ENCODE measurements at places on chromosomes 4 and X. TPM values are rescaled to one million over a fixed set of nuclear protein-coding genes. Genes with fewer than 3 reads are reported as not detected.

- no peak for DNase-seq
These were observed 29.3 kb upstream of the UGT2B7 start for GRCh38 chr4:69066945-69067344.

CCKAR gene
- total RNA-seq: 0.15 TPM

GRCh38 chr4:27278615-27279375 is 418.2 kb downstream of the STIM2 start:
- peak; percentile 10 for DNase-seq

MCF2 gene
- total RNA-seq: 0.05 TPM

DUX4 gene
- total RNA-seq: not detected

- peak; percentile 13 for DNase-seq
These were observed 12.5 kb downstream of the GRXCR1 start for GRCh38 chr4:42904986-42905385.

DNA sequence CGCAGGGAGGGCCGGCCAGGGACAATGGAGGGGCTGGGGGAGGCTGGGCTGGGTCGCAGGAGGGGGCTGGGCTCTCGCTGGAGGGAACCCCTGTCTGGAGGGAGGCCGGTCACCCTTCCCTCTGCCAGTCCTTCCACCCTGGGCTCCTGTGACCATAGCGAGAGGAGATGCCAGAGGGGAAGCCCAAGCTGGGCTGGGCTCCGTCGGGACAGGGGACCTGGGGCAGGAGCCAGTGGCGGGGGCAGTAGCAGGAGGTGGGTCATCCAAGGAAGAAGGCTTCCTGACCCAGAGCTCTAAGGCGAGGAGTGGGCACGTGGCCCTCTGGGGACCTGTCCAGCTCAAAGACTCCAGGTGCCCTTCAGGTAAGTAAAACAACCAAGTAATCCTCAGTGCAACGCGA is 16.9 kb downstream of the CTAG1B start:
- DNase-seq: no peak

DNA sequence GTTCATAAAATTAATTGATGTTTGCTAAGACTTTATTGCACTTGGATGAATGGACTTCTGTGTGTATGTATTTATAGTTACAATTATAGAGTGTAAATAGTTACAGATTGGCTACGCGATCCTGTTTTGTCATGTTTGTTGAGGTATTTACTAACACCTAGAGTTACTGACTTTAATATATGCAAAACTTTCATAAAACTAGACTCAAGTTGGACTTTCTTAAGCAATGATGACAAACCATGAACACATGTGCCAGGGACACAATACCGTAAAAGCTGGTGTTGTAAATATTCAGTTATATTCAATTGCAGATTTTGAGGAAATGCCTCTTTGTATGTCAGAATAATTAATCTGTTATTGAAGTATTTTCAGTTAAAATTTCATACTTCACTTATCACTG is 6.1 kb downstream of the GRIA2 start:
- DNase-seq: no peak

- DNase-seq: no peak
These were observed 146.3 kb upstream of the RPS6KA3 start for GRCh38 chrX:20412871-20413486.

GRCh38 chr4:156634612-156635011 is 337.0 kb downstream of the PDGFC start:
- DNase-seq: no peak

DNA sequence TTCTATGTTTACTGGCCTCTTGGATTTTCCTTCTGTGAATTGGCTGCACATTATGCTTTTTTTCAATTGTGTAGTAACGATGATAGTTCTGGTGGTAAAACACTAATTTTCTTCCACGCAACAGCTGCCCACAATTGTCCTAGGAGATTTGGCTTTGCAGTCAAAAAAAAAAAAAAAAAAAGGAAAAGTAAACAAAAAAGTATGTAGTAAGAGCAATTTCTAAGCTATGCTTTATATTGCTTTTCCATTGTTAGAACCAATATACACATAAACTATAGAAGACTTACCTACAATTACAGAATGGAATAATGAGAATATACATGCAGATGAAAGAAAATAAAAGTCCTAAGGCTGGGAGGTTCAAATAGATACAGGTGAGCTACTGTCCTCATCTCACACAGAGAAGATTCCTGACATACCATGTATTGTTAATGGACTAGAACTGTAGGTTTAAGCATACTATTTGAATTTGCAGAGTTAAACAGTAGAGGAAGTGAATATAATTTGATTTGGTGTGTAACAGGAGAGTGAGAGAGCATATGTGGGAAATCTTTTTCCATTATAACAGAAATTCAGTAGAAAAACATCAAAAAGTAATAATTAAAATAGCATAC is 976.2 kb downstream of the RAB28 start:
- DNase-seq: no peak

COX7B2 gene
- not detected for total RNA-seq

- DNase-seq: no peak
These were observed 1.3 kb upstream of the PIM2 start for GRCh38 chrX:48919947-48920717.

GRCh38 chrX:4825550-4825949 is 1112.1 kb upstream of the PRKX start:
- DNase-seq: no peak

PDZD4 gene
- 2.3 TPM for total RNA-seq

DNA sequence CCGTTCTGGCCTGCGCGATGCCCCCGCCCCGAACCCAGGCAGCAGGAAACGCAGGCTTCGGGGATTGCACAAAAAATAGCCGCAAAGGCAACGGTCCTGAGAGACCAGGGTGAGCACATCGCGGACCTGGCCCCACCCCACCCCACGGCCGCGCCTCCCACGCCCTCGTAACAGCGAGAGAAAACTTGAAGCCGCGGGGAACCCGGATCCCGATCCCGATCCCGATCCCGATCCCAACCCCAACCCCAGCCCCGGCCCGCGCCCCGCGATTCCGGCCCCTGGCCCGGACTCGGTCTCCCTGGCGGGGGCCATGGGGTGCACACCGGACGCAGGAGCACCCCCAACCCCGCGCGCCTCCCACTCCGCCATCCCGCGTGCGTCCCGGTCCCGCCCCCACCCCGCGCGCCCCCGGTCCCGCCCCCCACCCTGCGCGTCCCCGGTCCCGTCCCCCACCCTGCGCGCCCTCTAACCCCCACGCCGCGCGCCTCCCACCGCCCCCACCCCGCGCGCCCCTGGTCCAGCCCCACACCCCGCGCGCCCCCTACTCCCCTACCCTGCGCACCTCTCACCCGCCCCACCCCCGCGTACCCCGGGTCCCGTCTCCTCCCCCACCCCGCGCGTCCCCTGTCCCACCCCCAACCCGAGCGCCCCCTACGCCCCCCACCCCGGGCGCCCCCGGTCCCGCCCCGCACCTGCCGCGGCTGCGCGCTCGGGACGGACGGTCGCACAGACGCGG is 29.0 kb downstream of the NOP14 start:
- DNase-seq: peak; percentile 53

DNA sequence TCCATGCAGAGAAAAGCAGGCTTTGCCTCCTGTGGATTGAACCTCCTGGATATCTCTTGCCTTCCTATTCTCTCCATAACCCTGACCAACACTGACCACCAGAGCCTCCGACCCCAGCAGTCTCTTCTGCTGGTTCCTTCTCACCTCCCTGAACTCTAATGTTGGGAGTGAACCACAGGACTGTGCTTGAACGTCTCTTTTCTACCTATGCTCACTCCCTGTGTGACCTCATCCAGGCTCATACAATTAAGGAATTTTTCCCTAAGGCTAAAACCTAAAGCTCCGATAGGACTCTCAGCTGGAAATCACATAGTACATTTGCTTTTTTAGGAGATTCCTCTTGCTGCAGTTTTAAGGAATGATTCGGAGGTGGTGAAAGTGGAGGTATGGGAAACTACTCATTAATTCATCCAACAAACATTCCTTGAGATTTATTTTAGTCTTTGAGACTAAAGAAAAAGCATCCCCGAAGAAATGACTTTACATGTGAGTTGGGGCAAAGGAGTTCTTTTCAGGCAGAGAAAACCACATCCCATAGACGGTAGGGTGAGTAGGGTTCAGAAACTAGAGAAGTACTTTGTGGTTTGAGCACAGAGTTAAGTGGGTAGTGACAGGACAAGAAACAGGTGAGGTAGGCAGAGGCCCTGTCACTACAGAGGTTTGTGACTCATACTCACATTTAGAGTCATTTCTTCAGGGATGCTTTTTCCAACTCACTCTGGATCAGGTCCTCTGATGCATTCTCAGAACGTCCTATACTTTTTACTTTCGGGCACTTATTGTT is 30.8 kb downstream of the NDNF start:
- DNase-seq: no peak

DNA sequence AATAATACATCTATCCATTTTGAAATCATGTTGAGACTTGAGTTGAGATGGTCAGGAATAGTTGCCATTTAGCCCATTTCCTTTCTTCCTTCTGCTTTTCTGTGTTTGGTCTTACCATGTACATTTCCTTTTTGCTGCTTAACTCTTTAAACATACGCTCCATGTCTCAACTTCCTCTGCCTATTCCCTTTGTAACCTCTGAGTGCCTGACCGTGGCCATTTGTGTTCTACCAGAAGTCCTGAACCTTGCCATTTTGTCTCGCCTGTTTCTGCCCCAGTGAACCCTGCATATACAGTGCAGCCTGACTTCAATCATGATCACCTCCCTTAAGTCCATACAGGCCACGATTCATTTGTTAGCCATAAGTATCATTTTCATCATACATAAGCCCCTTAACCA is 169.0 kb downstream of the RAPGEF2 start:
- no peak for DNase-seq

GRCh38 chrX:49106930-49107329 is 16.6 kb downstream of the GPKOW start:
- peak; percentile 39 for DNase-seq

- no peak for DNase-seq
These were observed 13.9 kb downstream of the WDR1 start for GRCh38 chr4:10102474-10103332.

DNA sequence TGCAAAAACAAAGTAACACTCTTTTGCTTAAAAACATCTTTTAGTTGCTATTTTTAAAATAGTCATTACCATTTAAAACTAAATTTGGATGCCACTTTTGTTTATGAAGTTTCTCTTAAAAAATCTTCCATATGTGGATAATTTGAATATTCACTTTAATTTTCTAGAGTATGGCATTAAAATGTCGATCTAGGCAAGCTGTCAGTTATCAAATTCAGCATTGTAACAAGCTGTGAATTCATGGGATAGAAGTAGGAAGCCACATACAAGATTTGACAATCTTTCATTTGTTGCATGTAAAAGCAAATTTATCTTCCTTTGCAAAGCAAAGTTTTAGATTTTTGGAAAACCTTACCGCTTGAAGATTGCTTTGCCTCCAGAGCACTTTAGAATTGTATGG is 191.5 kb downstream of the ARHGAP10 start:
- no peak for DNase-seq

- DNase-seq: no peak
These were observed 163.7 kb downstream of the SHOX start for GRCh38 chrX:794311-794710.

- no peak for DNase-seq
These were observed 241.9 kb downstream of the ANTXR2 start for GRCh38 chr4:79831119-79831528.

DNA sequence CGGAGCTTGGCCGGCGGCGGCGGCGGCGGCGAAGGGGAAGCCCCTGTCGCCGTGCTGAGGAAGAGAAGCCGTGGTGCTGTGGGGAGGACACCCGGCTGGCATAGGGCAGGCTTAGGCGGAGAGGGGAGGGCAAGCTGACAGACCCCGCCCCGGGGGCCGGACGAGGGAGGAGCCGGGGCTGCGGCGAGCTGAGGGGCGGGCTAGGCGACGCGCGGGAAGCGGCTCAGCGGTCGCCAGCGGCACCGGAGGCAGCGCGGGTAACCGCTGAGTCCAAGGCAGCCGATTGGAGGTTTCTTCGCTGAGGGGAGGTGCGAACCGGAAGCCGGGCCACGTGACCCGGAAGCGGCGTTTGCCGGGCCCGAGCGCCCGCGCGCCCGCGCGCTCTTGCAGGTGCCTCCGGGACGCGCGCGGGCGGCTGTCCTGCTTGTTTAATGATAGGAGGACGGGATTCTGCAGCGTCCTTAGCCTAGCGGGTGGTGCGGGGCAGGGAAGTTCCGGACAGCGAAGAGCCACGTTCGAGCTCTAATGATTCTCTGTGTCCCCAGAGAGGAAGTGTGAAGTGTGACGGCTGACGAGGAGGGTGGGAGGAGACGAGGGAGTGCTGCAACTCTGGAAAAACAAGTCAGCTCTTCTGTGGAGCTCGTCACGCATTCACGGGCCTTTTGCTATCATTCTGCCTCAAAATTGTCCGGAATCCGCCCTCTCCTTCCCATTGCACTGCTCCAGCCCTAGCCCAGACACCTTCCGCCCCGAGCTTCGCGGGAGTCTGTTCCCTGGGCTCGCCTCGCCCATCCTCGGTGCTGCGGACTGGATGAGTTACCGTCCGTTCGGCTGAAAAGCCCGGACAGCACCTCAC is at the start of gene AP1S2:
AP1S2 (minus strand) TSS at position 102 of the 856 bp plus-strand sequence. CDS start 2,289 bp downstream, outside the sequence.
- peak; percentile 97 for DNase-seq

DNA sequence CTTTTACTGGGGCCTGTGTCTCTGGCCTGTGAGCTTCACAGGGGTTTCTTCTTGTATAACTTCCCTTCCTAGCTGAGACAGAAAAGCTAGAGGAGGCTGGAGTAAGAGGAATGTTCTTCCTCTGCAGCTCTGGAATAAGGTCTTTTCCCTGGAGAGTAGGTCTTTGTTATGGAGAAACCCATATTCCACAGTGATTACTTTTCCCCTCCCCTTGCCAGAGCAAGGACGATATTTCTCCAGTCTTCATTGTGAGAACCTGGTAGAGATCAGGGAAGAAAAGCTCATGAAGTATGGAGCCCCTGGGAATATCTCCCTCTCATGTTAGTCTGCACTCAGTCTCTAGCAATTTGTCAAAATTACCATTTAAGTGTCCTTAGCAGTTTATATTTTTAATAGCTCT is 18.7 kb upstream of the GLRB start:
- no peak for DNase-seq

TMEM255A gene
- total RNA-seq: 0.12 TPM

- DNase-seq: peak; percentile 29
These were observed 775 bp downstream of the SHROOM4 start for GRCh38 chrX:50812995-50813842.

DNA sequence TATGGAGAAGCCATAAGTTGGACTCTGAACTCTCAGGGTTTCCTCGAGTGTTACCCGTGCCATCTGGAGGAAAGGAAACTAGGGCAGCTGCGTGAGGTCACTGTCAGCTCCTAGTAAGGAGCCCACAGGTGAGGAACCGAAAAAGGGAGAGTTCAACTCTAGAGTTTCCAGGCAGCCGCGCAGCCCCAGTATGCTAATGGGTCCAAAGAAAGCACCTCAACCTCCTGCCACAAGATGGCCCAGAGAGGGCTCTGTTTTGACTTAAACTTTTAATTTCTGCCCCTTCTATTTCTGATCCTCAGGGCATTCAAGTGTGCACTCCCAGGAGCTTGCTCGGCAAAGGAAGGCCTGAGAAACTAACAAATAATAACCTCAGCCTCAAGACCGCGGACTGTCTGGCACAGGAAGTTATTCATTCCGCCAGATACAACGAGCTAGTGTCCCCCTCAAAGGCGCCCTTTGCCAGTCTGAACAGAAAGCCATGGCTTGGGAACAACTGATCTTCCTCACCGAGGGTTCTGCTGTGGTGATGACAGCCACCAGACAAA is 13.9 kb downstream of the SCARB2 start:
- no peak for DNase-seq
